ENCODE measurements at places on chromosomes 2 and 18.

GRCh38 chr18:8800876-8801262 is 95.5 kb downstream of the MTCL1 start:
- no peak for DNase-seq

GRCh38 chr18:10242936-10243680 is 211.3 kb upstream of the APCDD1 start:
- DNase-seq, result no peak

DNA sequence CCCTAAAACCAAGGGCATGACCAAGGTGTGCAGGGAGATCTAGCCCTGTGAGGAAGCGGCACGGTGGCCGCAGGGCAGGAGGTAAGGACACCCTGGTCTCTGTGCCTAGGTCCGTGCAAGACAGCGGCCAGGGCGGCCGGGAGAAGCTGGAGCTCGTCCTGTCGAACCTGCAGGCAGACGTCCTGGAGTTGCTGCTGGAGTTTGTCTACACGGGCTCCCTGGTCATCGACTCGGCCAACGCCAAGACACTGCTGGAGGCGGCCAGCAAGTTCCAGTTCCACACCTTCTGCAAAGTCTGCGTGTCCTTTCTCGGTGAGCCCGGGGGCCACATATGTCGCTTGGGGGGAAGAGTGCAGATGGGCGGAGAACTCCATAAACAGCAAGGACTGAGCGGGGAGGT is 235.4 kb downstream of the ATAD2B start:
- no peak for DNase-seq

GRCh38 chr2:60858897-60859311 is 22.5 kb upstream of the REL start:
- DNase-seq, result no peak

GRCh38 chr2:126793885-126794613 is 104.6 kb upstream of the TEX51 start:
- DNase-seq, result no peak

- peak; percentile 82 for DNase-seq
Observed at GRCh38 chr2:172931918-172932520, 143.6 kb upstream of the MAP3K20 start.

GRCh38 chr2:195406886-195407603 is 250.0 kb upstream of the SLC39A10 start:
- DNase-seq, result peak; percentile 46

DNA sequence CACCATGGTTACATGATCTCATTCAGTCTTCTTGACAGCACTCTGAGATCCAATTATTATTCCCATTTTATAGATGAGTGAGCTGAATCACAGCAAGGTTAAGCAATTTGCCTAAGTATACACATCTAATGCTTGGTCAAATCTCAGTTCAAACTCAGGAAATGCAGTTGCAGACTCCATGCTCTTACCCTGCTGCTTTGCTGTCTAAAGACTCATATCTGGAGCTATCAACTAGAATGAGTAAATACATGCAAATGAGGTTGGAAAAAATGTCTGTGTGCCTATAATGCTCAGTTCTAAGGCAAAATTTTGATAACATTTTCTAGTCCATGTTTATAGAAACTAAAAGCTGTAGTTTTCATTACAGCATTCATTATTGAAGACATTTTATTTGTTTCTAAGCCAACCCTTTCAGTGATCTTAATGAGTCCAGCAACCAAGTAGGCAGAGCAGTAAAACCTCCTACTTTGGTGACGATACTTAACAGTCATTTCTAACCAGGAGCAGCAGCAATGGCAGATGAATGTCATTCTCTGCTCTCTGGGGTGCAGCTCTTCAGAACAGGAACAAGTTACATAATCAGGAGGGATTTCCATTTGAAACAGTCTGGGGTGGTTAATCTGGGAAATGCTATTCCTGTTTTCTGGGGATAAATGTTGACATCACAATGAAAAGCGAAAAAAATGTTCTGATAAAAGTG is 396.8 kb upstream of the UBE2E3 start:
- DNase-seq, result no peak

DNA sequence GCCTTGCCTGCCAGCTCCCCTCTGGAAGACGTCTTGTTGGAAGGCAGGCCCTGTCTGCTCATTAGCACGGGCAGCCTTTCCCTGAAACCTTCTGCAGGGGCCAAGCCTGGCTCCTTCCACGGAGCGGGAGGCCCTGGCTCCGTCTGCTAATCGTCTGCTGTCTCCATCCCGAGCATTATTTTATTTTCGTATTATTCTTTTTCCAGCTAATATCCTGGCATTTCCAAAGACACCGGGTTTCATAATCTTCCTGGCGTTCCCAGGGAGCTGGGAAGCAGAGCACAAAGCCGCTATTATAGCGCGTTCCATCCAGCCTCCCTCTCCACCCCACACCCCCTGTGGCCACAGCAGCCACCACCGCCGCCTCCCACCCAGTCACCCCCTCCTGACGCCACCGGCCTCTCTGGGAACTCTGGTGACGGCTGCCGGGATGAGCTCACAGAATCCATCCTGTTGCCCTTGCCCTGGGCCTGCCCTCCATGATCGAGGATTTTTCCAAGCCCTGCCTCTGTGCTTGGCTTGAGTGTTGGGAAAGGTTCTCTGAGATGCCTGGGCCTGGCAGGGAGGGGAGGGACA is 125.5 kb downstream of the DYSF start:
- peak; percentile 27 for DNase-seq

- no peak for DNase-seq
Observed at GRCh38 chr2:197517150-197517549, 1.3 kb downstream of the MOB4 start.

- DNase-seq, result no peak
Observed at GRCh38 chr2:113376913-113377445, 60.5 kb upstream of the ZNG1B start.

DNA sequence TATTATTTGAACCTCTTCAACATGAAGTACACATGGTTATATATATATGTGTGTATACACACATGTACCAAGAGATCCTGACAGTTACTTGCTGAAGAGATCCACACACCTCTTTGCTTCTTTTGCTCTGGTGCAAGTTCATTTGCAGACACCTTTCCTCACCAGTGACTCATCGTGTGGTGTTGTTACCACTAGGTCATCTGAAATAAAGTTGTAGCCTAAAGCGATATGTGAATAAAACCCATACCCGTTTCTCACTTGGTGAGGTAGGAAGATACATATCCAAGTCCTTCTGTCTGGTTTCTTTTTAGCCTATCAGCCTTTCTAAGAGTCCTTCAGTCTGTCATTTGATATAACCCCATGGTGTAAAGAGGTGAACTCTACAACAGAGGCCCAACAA is 379.4 kb upstream of the RAB12 start:
- peak; percentile 8 for DNase-seq

DNA sequence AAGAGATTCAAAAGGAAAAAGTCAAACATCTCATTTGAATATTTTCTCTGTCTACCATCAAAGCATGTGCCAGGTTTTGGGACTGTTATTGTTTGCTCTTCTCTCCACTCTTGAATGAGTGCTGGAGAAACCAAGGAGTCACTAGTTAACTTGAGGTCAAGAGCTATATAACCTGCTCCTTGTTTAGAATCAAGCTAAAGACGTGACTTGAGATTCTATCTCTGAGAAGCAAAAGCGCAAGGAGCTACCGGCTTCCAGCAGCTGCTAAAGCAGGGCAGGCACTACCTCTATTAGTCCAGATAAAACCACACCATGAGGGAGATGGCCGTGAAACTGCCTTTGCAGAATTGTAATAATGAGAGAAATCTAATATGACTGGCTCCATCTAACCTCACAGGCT is 36.0 kb downstream of the UXS1 start:
- DNase-seq, result no peak

DNA sequence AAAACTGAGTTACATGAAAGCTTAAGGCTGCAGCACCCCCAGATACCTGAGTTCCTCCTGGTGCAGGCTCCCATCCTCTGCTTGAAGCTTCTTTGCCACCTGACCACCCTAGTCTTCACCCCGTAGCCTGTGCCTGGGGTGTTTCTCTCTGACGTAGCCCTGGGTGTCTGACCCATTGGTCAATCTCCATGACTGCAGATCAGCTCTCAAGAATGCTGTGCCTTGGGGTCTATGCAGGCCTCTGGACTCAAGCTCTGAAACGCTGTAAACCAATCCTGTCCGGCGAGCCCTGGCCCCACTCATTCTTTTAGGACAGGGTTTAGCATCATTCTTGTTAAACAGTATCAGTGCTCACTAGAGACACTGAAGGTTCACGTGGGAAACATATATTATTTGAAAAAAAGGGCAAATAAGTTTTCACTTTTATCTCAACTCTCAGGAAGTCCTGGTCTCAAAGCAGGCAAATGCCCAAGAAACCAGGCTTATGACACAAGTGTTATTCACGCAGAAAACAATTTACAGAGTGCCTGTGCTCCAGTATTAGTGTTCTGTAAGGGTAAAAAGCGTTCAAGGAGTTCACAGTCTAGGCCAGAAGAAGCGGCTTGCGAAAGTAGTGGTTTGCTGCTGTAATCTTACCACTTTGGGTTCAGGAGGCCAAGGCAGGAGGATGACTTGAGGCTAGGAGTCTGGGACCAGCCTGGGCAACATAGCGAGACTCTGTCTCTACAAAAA is 22.8 kb upstream of the PPP4R1 start:
- DNase-seq, result peak; percentile 48

GRCh38 chr2:186699742-186700141 is 5.9 kb downstream of the FAM171B start:
- DNase-seq, result no peak

DNA sequence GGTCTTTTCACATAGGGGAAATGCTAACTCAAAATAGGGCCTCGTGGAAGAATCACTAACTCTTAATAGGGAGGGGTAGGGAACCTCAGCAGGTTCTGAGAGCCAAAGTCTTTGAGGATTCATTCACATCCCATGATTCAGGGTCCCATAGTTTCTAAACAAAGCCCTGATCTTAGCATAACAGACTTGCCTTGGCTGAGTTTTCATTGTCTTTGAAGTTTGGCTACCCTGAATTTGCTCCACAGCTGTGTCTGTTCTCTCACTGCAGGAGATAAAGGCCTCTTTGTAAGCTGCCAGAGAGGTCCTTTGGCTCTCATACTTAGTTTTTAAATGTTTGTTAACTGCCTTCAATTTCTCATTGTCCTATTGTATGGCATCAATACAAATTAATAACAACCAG is 54.5 kb downstream of the ZDBF2 start:
- no peak for DNase-seq

GRCh38 chr2:223101340-223102039 is 49.5 kb downstream of the KCNE4 start:
- DNase-seq, result peak; percentile 40

DNA sequence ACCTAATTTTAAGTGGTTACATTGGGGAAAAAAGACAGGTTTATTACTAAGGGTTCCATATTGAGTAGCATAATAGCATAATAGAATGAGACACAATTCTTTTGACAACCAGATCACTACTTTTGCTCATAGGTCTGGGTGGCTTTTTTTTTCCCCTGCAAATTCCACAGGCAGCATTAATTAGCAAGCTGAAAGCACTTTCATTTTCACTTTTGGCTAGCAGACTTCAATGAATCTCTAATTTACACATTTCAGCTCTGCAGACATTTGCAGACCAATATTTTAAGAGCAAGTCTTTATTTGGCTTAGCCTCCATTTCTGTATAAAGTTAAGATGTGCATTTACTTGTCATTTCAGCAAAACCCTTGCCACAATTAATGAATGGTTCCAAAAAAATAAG is 185.5 kb downstream of the NOL4 start:
- DNase-seq, result peak; percentile 20

GRCh38 chr2:136765256-136766072 is at the start of gene THSD7B:
Gene THSD7B (plus strand): TSS chr2:136765545. CDS start chr2:136882179, 116,634 bp downstream.
- DNase-seq, result no peak

- no peak for DNase-seq
Observed at GRCh38 chr2:178197791-178198190, 3.5 kb downstream of the OSBPL6 start.

DNA sequence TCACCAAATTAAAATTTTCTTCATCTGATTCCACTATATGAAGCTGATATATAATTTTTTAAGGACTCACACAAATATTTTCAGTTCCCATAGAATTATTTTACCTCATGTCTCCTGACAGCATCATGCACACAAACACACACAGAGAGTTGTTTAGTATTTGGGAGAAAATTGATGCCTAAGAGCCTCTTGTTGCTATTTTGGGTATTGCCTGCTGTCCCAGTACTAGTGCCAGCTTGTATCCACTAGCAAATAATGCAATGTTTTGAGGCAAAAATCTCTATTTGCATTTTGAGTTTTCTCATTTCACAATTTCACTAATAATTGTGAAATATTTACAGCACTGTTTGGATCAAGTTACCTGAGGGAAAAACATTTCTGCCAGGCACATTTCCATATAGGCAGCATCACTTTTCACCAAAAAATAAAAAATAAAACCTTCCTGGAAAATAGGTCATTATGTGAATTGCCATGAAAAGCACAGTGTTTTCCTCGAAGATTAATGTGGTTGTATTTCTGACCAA is 328.2 kb downstream of the KCNJ3 start:
- DNase-seq, result no peak

DNA sequence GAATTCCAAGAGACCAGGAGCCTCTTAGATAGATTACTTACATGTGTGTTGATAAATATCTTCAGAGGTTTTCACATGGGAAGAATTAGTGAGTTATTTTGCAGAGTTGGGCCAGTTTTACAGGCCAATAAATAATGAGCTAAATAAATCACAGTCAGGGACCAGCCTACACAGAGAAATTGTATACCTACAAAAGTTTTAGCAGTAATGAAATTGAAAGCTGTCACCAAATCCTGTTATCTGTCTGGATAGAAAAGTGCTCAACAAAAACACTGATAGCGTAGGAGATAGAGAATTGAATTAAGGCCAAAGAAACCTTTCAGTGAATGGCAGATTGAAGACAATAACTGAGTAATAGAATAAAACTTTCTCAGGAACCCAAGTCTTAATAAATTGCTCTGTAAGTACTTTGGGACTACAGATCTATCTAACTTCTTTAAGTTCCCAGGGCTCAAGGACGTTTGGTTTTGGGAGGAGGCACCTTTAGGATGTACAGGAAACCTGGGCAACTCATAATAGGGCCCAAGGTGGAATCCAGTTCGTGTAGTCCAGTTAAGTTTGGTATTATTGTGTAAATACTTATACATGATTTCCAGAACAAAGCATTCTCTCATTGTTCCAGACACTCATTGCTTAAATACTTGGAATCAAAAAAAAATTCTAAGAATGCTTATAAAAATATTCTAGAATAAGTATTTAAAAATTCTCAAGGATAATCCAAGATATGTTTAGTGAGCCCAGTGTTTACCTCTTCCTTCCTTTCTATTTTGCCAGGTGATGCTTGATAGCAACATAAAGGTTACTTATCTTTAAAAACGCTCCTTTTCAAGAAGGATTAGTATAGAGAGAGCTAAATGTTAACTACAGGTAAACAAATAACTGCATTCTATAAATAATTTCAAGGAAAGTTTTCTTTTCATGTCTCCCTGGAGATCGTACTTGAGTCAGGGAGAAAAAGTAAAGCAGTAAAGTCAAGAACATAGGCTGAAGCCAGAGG is 134.5 kb downstream of the NCKAP5 start:
- DNase-seq, result peak; percentile 67

DNA sequence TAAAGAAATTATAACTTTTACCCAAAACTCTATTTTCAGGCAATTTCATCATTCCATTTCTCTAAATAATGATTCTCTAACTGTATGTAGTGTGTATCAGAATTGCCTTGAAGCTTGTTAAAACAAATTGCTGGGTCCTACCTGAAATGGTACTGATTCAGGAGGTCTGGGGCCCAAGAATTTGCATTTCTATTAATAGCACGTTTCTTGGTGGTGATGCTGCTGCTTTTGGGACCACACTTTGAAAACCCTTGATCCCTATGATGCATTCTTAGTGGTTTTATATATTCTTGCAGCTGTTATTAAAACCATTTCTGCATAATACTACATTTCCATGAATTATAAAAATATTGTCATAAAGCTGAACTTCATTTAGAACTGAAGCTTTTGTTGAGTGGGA is 140.7 kb downstream of the NCK2 start:
- no peak for DNase-seq

GRCh38 chr18:9530226-9531009 is 55.1 kb downstream of the RALBP1 start:
- DNase-seq, result no peak

Data from fibroblast of lung (primary cell).